ENCODE measurements at places on chromosomes 3 and 15.

GRCh38 chr3:195240939-195241338, 30.0 kb downstream of the XXYLT1 start:
- no peaks in the 10 kb centered on the region for H3K4me1 ChIP-seq
- H3K4me3 ChIP-seq: no peak overlapping the region
- H3K27ac ChIP-seq: no peak overlapping the region
- DNase-seq: no peak

DNA sequence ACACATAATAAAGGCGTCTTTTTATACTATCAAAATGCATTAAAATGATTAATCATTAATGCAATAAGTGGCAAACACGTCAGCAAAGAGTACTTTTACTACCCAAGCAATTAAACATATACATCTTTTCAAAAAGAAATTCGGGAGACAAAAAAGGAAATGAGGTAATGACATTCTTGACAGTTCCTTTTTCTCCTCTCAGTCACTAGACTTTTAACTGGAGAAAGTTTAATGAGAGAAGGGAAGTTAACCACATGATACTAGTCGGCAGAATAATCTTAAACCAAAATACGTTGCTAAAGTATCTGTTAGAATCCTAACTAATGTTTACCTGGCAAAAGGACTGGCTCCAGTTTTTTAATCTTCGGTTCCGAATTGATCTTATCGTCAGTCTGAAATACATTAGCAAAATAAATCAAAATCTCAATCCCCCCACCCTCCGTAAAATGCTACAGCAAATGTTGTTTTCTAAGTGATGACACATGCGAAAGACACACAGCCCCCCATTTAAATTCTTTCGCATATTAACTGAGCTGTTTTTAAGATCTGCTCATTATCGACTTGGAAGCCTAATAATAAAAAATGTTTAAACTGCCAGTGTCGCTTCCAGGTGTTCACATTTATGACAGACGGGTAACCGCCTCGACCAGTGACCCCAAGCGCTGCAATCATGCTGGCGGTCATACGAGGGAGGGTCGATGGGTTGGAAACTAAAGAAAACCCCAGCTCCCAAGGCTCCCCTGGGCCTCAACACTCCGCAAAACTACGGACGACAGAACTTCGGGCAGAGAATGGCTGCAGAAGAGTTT, 778 bp downstream of the MTMR10 start:
- H3K27me3 ChIP-seq: no peaks in the 10 kb centered on the region
- H3K36me3 ChIP-seq: no peaks in the 10 kb centered on the region
- H3K4me3 ChIP-seq: peak overlapping the region; percentile 91
- DNase-seq: no peak
- peak overlapping the region; percentile 98 for H3K27ac ChIP-seq

DNA sequence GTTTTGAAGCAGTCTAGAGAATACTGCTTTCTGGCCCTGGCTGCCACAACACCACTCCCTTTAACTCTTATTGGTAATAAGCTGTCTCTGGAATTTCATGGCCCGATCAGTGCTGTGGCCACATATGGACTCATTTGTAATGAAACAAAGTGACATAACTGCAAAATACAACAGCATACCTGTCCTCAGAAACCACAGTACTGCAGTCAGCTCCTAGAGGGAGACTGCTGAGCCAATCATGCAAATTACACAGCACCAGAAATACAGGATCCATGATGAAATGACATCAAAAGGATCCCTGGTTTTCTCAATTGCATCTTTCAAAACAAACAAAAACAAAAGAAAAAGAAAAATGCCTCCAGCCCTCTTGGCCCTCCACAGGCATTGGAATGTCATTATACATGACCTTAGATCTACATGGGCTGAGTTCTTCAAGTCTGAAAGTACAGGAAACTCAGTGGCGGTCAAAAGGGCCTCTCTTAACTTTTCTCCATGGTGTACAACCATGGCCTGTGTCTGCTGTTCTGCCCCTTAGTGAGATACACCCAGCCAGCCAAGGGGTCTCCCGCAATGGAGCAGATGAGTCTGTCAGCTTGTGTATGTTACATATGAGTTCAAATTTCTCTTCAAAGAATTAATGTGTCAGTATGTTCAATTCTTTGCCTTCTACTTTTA, 24.9 kb upstream of the KBTBD12 start:
- no peaks in the 10 kb centered on the region for H3K4me1 ChIP-seq
- H3K27ac ChIP-seq: no peak overlapping the region
- DNase-seq: no peak
- no peaks in the 10 kb centered on the region for H3K27me3 ChIP-seq
- H3K36me3 ChIP-seq: no peaks in the 10 kb centered on the region

- H3K4me3 ChIP-seq: peak overlapping the region; percentile 86
- no peaks in the 10 kb centered on the region for H3K36me3 ChIP-seq
- no peak for DNase-seq
- H3K4me1 ChIP-seq: no peaks in the 10 kb centered on the region
Observed at GRCh38 chr3:94063496-94064119, 747 bp downstream of the NSUN3 start.

- no peak for DNase-seq
- H3K36me3 ChIP-seq: no peaks in the 10 kb centered on the region
- H3K27me3 ChIP-seq: no peaks in the 10 kb centered on the region
- H3K4me1 ChIP-seq: no peaks in the 10 kb centered on the region
- H3K4me3 ChIP-seq: no peak overlapping the region
Observed at GRCh38 chr3:43207628-43208085, 78.7 kb upstream of the SNRK start.

DNA sequence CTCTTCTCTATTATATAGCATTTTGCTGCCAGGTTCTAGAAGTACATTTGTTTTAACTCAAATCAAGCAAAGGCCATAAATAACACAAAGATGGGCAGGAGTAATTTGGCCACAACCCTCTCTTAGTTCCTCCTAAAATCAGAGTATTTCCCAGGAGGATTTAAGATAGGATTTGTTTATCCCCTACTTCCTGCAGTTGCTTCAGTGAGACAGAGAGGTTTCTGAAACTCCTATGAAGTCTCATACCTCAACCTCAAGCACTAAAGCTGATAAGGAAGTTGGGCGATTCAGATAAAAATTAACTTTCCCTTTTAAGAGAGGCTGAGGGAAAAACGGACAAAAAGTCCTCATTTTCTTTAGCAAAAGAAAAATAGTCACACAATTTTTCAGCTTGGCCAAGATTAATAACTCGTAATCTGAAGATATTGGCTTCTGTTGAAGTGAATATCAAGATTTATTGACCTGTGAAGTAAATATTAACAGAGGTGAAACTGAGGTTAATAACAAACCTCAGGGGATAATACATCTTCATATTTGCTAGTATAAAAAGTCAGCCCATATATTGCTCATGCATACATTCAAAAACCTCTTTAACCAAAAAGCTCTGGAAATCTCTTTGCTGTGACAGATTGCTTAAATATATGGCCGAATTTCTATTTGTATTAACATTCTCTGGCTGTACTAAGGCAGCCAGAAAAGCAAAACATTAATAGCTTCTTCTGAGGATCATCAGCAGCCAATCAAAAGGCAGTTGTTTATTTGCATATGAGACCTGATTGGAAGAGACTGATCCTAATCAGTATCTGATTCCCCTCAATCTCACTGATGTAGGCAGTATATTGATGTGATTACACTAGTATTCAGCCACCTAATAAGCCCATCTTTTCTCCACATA, 90.6 kb upstream of the GADL1 start:
- DNase-seq: no peak
- H3K4me3 ChIP-seq: no peak overlapping the region
- H3K27ac ChIP-seq: no peak overlapping the region
- H3K4me1 ChIP-seq: no peaks in the 10 kb centered on the region
- H3K27me3 ChIP-seq: no peaks in the 10 kb centered on the region

Measured in breast epithelium (tissue), 4 donors.